Stimulated activated CD8-positive, alpha-beta memory T cell treated with anti-CD3 and anti-CD28 coated beads, Interleukin-2, amount 100 ng/mL, for 48 hours (primary cell): ENCODE measurements at places on chromosomes 11 and 22.

GRCh38 chr11:84819128-84819527 is 808.0 kb downstream of the DLG2 start:
- DNase-seq, result no peak

- DNase-seq, result no peak
Observed at GRCh38 chr11:59707371-59707770, 6.3 kb downstream of the OR10V1 start.

- DNase-seq, result no peak
Observed at GRCh38 chr11:17431139-17431538, 42.7 kb upstream of the KCNJ11 start.

DNA sequence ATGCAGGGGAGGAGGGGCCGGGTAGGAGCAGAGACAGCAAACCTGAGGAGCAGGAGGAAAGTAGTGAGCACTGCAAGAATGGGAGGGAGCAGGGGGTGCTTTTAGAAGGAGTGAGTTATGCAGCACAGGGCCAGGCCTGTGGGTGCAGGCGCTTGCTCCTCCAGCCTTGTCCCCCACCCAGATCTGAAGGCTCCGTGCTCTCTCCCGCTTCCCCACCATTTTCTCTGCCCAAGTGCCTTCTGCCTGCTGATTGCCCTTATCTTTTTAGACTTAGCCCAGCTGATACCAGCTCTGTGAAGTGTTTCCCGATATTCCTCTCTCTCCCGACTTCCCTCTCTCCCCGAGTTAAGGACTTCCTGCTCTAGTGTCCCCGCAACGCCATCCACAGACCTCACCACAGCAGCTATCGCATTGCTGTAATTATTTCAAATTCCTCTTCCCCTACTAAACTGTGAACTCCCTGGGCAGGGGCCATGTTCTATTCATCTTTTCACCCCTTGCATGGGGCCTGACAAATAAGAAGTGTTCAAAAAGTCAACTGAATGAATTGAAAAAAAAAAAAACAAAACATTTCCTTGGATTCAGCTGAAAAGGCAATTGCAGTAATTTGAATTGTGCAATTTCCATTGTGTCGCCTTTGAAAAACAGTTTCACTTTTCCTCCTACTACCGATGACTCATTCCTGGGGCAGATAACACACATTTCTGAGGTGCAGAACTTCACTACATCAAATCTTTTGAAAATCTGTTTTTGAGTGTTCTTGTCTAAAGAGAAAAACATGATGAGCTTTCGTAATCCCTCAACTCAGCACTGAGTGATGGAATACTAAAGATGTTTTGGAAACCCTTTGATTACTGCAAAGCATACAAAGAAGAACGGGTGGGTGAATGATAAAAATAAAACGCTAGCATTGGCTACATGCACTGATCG is 69.7 kb upstream of the BMAL1 start:
- no peak for DNase-seq

DNA sequence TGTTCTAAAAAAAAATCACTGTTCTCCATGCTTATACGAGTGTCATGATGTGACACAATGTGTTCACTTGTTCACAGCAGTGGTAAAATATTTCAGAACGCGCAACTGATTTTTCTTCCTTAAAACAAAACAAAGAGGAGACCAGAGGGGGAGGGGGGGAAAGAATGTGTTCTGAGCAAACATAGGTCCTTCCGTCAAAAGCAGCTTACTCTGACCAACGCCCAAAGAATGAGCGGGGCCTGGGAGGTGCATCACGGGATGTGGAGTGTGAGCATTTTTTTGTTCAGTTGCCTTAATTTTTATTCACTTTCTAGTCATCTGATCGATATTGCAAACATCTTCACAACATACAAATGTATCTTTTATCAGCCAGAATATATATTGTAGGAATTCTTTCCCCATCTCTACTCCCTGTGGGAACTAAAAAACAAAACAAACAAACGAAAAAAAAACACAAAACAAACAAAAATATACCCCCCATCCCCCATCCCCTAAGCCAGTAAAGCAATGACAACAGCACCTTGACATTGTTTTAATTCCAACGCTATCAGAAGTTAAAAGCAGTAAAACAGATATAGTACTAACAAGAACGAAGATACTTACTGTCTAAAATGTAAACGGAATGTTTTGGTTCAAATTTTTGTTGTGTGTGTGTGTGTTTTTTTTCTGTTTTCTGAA is 43.3 kb downstream of the BDNF start:
- no peak for DNase-seq

- no peak for DNase-seq
Observed at GRCh38 chr11:125494031-125494360, 2.1 kb downstream of the FEZ1 start.

DNA sequence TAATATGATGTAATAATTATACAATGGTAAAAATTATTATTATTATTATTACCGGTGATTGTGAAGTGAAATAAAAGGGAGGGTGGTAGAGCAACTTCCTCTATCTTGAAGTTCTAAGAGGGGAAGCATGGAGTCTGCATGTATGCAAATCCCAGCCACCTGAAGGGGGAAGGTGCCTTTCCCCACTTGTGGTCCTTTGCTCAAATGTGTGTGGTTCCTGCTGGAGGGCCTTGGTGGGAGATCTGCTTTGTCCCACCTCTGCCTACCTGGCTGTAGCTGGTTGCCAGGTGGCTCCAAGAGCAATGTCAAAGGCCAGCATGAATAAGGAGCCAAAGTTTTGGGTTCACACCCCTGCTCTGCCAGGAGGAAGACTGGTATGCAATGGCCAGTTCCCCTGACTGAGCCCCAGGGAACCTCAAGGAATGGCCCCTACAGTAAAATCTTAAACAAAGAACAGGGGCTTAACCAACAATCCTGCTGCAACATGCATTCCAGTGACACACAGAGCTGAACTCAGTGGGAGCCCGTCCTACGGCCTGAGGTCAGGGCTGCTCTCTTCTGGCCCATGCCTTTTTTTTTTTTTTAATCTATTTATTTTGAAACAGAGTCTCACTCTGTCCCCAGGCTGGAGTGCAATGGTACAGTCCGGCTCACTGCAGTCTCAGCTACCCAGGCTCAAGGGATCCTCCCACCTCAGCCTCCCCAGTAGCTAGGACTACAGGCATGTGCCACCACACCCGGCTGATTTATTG is 8.5 kb downstream of the TMEM132A start:
- no peak for DNase-seq

DNA sequence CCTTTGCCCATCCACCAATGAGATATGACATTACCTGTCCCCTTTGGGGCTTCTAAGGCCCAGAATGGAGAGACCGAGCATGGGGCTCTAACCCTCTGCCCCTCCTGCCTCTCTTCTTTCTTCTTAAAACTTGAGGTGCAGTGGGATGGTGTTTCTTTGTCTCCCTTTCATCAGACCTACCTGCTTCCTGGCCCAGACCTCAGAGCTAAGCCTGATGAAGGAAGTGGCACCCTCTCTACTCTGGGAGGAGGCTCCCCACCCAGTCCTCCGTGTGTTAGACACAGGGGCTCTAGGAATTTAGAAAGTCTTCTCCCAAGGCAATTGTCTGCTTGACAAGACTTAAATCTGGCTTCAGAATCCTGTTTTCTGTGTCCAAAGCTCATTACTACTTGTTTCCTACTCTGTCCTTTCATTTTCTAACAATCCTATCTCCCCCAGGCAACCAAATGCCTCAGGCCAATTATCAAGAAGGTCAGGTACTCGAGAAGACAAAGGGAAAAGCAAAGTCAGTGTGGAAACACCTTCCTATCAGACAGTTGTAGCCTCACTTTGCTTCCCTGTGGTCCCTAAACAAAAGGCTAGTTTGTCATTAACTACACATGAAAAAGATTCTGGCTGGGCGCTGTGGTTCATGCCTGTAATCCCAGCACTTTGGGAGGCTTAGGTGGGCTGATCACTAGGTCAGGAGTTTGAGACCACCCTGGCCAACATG is 20.3 kb upstream of the PARVA start:
- no peak for DNase-seq

DNA sequence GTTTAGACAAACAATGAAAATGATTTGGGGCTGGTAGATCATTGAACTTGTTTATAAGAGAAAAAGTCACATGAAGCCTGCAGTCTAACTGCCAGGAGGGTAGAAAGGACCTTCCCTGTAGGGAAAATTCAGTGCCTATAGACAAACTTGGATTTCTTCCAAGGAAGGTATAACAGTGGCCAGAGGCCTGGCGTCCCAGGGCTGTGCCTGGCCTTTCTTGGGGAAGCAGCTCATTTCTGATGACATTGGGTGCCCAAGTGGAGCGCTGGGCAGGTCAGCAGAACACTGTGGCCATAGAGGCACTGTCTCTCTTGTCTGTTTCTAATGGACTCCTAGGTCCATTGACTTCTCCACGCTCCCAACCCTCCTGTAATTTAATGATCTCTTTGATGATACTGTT is 6.6 kb upstream of the FXYD6 start:
- no peak for DNase-seq

GRCh38 chr11:75311858-75312288 is 39.6 kb downstream of the ARRB1 start:
- DNase-seq, result no peak

DNA sequence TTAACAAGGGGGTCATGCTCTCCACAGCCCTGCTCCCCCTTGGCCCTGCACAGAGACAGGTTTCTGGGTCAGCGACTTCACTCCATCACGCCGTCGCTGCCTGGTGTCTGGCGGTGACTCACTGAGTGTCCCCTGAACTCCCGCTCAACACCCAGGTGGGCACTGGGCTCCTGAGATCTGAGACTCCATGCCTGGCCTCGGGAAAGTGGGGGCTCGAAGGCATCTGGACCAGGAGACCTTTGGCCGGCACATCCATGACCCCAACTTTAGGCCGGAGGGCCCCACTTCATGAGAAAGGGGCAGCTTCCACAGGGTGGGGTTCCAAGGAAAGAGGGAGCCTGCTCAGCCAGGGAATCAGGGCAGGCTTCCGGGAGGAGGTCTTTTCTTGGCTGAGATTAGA is 79.3 kb upstream of the PRR5 start:
- no peak for DNase-seq

GRCh38 chr11:117818041-117818873 is 6.3 kb downstream of the FXYD2 start:
- DNase-seq, result peak; percentile 30

GRCh38 chr11:19816817-19817216 is 104.2 kb downstream of the NAV2 start:
- DNase-seq, result no peak

DNA sequence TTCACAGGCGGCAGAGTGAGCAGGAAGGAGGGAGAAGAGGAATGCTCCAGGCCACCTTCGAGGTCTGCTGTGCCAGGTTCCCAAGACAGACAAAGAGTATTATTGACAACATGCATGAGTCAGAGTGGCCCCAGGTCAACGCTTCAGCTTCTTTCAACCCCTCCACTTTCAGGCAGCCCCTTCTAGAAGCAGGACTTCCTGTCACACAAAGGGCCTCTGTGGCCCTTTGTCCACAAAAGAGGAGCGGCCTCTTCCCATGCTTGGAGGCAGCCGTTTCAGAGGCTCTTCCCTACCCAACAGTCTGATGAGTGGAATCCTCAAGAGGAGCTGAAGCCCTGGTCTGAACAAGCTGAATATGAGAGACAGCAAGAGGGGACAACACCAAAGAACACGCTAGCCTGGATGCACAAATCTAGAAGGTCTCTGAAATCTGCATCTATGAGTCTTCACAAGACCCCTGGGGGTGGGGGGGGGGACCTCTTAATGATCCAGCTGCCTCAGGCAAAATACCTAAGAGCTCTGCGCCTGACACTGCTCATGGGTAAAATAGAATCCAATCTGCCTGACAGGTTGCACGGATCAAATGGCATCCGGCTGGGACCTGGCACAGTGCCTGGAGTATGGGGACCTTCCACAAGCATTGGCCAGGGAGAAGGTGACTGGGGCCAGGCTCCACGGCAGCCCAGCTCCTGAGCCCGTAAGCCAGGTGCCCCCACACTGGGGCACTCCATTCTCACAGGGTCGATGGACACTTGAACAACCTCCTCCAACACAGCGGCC is 67.5 kb downstream of the PACSIN2 start:
- no peak for DNase-seq

DNA sequence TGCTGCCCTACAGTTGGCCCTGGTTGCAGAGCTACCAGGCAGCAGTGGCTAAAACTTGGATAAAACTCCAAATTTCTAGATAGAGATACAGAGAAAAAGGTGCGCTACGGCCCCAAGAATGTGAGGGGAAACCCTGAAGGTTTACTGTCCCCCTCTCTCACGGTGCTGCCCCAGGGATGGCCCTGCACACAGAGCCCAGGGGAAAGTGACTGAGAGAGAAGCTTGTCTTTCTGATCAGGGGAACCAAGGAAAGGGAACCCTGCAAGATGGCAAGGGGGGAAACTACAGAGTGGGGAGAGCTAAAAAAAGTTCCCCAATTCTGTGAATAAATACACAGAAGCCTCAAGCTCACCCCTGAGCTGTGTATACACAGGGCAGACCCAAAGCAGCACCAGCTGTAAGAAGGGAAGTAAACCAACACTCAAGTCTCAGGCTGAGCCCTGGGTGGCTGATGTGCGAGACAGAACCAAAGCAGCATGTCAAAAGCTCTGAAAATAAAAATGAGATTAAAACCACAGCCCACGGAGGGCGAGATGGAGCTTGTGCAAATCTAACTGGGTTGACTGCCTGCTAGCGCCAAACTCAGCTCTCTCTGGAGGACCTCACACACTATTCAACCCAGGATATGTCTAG is 22.1 kb downstream of the GNB1L start:
- DNase-seq, result no peak

DNA sequence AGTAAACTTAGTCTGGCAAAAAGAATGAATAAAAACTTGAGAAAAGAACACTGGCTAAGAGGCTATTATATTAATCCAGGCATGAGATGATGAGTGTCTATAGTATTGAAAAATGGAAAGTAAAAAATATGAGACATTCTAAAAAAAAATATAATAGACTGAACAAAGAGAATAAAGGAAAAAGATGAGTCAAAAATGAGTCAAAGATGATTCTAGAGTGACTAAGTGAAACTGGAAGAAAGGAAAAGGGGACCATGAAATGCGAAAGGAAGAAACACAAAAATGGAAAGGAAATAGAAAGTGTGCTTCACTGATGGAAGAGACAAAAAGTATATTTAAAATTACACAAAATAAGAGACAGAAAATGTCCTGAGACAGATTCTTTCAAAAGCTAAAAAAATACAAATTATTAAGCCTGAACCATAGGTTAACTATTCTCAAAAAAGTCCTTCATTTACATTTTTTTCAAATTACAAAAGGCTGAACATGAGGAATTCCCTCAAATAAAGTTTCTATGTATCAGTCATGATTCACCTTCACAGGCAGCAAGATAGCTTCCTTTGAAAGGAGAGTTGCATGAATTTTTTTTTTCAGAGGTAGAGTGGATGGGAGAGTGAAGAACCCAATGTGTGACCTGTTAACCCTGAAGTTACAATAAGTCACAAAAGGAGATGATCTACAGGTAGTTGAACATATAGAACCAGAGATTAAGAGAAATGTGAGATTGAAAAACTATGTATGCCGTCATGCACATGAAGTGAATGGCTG is 75.2 kb downstream of the EIF3M start:
- DNase-seq, result no peak

- DNase-seq, result no peak
Observed at GRCh38 chr11:90341986-90342385, 119.1 kb upstream of the CHORDC1 start.

DNA sequence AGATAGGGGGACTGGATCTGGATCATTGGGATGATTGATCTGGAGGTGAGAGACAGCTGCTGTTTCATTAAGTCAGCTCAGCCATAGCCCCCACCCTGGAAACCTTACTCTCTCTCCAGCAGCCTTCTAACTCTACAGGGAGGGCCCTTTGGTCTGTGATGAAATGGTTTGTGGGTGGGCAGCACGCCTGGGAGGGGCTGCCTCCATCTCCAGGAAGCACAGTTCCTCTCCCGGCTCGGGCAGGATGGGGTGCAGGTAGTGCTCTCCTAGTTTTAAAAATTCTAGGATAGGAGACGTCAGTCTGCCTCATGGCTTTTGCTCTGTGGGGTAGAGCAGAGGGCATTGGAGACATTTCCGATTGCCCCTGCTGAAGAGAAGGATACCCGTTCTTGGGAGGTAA is 89.7 kb downstream of the CEP164 start:
- no peak for DNase-seq
